ENCODE measurements at places on chromosomes 7 and 10.

DNA sequence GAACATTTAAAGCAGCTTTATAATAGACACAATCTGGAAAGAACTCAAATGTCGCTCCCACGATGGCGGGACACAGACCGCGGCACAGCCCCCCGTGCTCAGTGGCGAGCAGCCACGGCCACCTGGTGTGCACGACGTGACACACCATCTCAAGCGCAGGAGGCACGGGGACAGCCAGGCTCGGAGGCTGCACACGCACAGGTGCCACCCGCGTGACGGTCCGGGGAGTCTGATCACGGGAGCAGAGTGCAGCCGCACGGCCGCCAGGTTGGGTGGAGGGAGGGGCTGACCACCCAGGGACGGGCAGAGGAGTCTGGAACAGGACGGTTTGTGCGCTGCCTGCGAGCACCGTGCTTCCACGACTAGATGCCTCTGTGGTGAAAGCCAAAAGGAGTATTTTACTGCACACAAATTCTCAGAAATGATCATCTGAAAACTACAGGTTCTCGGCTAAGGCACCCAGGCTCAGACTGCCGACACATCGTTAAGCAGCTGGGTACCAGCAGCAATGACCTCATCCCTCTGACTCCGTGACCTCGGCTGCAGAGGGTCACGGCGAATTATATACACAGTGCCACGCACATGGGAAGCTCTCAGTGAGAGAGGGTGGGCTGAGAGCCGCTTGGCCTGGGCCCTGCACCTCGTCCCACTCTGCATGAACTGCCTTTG is 7.5 kb upstream of the GPER1 start:
- DNase-seq: no peak

DNA sequence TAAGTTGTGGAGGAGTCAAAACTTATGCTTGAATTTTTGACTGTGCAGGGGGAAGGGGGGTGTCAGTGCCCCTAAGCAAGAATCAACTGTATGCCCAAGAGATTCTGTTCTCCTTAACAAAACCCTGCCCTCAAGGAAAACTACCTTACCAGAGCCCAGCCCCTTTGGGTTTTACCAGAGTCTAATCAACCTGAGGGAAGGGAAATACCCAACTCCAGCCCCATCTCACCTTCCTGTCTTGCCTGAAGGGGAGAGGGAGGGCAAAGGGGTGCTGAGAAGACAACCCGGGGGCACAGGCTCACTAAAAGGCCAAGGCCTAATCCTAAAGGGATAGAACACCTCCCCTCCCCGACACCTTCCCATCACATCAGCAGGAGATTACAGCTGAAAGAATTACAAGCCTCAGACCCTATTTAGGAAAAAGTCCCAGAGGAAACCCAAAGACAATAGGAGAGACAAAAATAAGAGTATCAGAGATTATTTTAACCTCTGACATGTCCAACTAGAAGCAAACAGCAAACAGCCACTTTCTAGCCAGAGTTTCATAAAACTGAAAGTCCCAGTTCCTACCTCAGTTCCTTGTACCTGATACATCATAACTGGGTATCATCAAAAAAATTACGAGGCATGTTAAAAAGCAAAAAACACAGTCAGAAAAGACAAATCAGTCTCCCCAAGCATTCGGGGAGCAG is 26.8 kb upstream of the C7orf33 start:
- DNase-seq: no peak

DNA sequence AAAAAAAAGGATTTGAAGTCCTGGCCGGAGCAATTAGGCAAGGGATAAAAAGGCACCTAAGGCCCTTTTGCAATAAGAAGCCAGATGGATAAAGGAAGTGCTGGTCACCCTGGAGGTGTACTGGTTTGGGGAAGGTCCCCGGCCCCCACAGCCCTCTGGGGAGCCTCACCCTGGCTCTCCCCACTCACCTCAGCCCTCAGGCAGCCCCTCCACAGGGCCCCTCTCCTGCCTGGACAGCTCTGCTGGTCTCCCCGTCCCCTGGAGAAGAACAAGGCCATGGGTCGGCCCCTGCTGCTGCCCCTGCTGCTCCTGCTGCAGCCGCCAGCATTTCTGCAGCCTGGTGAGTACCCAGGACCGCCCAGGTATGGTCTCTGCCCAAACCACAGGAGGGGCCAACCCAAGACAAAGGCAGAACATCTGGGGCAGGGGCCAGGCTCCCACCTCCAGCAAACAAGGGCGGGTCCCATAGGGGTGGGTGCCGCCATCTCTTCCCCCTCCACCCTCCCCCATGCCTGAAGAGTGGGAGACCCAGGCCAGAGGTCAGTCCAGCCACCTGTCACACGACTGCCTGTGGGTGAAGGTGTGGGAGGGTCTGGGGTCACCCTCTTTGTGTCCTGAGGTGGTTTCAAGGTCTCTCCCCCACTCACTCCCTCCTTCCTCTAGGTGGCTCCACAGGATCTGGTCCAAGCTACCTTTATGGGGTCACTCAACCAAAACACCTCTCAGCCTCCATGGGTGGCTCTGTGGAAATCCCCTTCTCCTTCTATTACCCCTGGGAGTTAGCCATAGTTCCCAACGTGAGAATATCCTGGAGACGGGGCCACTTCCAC is at the start of gene PILRB:
PILRB (plus strand) TSS at position 91 of the 830 bp plus-strand sequence; CDS start at position 277, 186 bp downstream.
- DNase-seq: no peak

DNA sequence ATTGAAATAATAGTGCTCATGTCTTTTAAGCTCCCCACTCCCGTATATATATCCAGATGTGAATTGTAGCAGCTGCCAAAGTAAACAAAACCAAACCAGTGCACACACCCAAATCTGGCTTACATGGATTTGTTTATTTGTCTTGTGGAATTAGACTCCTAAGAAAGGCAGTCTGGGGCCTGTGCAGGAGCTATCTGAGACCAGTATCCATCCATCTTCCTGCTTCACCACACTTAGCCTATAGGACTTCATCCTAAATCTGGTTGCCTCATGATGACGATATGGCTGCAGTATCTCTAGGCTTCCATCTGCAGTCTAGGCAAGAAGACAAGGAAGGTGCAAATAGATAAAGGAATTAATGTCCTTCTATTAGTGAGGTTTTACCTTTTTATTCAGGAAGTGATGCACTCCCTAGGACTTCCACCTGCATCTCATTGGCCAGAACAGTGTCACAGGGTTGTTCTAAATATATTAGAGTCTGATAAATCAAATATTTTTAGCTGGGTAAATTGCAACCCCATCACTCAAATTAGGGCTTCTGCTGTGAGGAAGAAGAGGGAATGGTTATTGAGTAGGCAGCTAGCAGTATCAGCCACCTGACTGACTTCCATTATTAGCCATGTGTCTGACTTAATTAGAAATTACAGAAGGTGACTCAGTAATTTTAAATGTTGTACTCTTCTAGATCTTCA is 6.0 kb downstream of the WIPF3 start:
- no peak for DNase-seq

DNA sequence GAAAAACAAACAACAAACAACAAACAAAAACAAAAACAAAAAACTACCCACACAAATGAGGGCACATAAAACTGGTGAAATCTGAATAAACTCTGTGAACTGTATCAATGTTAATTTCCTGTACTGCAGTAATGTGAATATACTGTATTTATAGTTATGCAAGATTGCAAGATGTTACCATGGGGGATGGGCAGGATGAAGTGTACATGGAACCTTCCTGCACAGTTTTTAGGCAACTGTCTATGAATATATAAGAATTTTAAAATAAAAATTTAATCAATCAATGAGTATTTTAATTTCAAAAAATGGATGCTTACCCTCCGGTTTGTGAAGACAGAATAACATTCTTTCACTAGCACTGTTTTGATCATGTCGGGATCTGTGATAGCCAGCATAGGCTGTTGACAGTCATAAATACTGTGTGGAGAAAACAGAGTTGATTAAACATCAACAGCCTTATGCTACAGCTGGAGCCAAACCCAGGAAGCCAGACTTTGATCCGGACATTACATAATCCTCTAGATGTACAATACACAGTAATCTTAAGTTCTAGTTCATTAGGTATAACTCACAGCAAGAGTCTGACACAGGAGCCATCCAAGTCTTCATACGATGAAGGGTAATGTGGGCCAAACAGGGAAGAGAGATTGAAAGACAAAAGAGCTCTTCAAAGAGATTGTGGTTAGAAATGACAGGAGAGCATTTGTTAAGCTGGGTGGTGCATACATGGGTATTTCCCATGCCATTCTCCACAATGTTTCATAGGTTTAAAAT is 14.8 kb downstream of the CYP3A7 start:
- peak; percentile 25 for DNase-seq

DNA sequence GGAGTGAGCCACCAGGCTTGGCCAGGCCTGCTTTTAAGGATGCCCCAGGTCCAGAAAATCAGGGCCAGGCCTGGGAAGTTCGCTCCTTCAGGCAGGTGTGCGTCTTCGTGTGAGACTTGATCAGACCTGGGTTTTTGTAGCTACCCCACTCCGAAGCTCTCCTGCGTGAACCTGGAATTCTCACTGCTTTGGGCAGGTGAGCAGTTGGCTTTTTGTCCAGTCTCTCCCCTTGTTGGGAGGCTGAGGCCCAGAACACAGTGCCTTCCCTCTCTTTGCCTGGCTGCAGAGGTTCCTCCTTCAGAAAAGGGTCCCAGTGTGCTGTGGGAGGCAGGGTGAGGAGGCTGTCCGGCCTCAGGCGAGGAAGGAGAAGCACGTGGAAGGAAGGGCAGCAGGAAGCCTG is 27.3 kb downstream of the ZNF783 start:
- DNase-seq: no peak

DNA sequence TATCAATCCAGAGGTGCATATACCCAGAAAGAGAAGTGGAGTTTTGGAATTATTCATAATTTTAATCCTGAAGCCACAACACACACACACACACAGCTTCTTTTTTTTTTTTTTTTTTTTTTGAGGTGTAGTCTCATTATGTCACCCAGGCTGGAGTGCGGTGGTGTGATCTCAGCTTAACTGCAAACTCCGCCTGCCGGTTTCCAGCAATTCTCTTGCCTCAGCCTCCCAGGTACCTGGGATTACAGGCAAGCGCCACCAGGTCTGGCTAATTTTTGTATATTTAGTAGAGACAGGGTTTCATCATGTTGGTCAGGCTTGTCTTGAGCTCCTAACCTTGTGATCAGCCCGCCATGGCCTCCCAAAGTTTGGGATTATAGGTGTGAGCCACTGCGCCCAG is 35.4 kb downstream of the TET1 start:
- no peak for DNase-seq

DNA sequence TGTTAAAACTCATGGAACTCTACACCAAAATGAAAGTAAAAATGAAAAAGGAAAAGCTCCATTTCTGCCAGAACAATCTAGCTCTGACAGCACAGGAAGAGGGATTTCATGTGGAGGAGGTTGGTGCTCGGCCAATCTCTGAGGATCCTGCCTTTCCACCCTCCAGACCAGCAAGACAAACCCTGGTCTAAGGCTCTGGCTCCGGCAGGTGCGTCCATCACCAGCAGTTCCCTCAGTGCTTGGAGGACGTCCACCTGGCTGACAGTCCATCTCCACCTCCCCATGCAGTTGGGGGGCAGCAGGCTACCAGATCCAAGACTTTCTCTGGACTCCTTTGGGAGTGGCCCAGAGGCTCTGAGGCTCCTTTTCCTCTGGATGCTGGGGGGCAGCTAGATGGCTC is 25.0 kb upstream of the LOXL4 start:
- DNase-seq: no peak

DNA sequence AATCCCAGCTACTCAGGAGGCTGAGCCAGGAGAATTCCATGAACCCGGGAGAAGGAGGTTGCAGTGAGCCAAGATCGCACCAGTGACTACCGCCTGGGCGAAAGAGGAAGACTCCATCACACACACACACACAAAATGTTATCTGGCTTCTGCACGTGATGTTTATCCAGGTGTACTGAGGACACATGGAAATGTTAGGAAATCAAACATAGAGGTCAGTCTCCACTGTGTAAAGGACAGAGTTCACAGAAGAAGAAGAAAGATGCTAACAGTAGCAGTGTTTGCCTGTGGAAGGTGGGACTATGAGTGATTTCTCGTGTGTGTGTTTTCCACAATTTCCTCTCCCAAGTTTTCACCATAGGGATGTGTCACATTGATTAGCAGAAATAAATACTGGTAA is 256.9 kb downstream of the ELMO1 start:
- DNase-seq: no peak

DNA sequence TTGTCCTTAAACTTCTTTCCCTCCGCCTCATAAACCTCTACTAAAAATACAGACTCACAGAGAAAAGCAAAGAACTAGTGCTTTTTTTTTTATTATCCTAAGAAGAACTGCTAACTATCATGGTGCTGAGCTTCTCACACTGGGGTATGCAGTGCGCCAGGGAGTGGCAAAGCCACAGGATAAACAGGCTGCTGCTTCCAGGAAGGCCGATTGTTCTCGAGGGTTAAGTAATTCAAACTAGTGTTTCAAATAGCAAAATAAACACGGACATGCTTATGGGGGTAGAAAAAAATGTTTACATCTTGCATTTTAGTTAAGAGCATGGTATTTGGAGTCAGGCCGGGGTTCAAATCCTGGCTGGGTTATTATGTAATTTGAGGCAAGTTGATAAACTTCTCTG is 157.0 kb downstream of the TAX1BP1 start:
- no peak for DNase-seq

- DNase-seq: peak; percentile 65
These were observed 132.7 kb downstream of the ELAPOR2 start for GRCh38 chr7:86926732-86927131.

- DNase-seq: no peak
These were observed 93.3 kb upstream of the RET start for GRCh38 chr10:42983591-42983990.

DNA sequence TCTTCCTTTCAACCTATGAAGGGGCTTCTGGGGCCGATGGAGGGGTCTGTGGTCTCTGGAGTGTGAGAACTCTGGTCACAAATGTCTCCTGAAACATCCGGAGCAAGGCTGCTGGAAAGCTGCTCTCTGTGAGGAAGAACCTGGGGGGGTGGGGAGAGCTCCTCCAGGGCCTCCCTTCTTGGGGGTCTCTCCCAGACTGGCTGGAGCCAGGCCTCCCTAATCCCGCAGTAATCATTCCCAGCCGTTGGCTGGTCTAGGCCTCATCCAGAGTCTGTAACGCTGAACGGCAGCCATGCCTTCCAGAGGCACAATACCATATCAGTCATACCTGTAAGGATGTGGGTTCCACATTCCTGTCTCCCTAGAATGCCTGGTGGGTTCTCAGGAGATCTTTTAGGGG is 4.4 kb upstream of the LZTS2 start:
- DNase-seq: no peak

DNA sequence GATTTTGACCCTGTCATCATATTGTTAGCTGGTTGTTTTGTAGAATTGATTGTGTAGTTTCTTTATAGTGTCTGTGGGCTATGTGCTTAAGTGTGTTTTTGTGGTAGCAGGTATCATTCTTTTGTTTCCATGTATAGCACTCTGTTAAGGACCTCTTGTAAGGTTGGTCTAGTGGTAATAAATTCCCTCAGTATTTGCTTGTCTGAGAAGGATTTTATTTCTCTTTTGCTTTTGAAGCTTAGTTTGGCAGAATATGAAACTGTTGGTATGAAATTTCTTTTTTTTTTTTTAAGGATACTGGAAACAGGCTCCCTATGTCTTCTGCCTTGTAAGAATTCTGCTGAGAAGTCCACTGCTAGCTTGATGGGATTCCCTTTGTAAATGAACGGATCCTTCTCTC is 1073.4 kb downstream of the LRMDA start:
- no peak for DNase-seq

DNA sequence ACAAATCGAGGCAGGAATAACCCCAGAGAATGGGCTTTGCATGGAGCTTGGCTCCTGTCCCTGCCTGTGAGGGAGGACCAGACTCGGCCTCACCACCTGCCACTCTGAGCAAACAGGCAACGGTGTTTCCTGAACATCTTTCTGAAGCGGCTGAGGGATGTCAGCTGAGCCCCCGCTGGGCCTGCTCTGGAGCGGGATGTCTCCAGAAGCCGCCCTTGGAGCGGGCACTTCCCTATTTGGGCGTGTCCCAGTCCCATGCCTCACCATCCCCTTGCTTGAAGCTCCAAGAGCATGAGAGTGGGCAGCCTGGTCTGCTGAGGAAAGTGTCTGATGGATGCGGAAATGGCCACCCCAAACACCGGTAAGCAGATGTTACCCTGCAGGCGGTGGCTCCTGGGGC is 10.2 kb downstream of the ALKBH4 start:
- peak; percentile 4 for DNase-seq

All from inflammatory macrophage treated with lipopolysaccharide for 1 hour (primary cell).